Stimulated activated CD4-positive, alpha-beta T cell treated with anti-CD3 and anti-CD28 coated beads, Interleukin-15, amount 100 ng/mL, for 48 hours (primary cell): ENCODE measurements at places on chromosomes 6 and 20.

GRCh38 chr20:48329676-48330664 lies 497.8 kb downstream of the PREX1 start:
- DNase-seq, result no peak

- no peak for DNase-seq
These were observed 69.2 kb downstream of the TIAM2 start for GRCh38 chr6:155064303-155064702.

- no peak for DNase-seq
These were observed 7.7 kb upstream of the STK35 start for GRCh38 chr20:2093883-2094282.

- peak; percentile 24 for DNase-seq
These were observed 56.3 kb downstream of the TSHZ2 start for GRCh38 chr20:53028337-53029007.

GRCh38 chr6:166173281-166173951 lies 5.8 kb upstream of the TBXT start:
- no peak for DNase-seq

- no peak for DNase-seq
These were observed 105.5 kb downstream of the MRPL14 start for GRCh38 chr6:44021589-44022295.

GRCh38 chr20:3239026-3239866 lies at the start of gene SLC4A11:
SLC4A11 (minus strand) TSS chr20:3239190; CDS start chr20:3239137, 53 bp downstream.
- no peak for DNase-seq

DNA sequence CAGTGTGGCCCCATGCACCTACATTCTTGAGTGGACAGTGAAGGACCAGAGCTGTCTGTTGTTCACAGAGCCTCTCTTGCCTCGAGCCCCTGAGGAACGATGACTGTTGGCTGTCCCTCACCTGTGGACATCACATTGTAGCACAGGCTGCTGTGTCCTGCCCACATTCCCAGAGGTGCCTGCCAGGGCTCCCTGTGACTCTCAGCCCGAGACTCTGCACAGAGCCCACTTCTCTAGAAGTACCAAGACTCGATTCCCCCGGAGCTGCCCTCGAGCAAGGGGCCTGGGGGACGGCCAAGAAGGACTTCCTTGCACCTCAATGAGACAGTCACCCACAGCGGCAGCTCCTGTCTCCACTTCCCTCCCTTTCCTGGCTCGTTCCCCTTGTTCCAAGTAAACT lies 28.6 kb upstream of the DLGAP4 start:
- DNase-seq, result no peak

- no peak for DNase-seq
These were observed 10.8 kb downstream of the GCNT2 start for GRCh38 chr6:10531942-10532341.

DNA sequence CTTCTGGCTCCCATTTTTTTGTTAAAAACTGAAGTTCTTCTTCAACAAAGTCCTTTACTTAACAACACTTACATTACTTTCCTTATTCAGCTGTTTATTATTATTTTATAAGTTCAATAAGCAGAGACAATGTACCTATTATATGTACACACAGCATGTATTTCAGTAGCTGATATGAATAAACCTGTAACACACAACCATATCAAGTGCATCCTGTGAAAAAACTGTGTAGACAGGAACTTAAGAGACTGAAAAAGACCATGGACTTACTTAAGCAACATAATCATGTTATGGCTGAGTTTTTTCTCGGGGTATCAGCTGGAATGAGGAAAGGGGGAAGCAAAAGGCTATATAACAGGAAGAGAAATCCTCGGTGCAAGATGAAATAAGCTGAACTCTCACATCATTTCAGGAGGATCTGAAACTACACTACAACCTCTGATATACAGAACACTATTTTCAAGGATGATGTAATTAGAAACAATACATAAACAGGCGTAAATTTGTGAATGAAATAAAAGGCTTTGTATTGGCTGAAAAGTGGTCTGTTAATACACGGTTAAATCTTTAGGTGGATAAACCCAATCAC lies 70.9 kb downstream of the REV3L start:
- no peak for DNase-seq

DNA sequence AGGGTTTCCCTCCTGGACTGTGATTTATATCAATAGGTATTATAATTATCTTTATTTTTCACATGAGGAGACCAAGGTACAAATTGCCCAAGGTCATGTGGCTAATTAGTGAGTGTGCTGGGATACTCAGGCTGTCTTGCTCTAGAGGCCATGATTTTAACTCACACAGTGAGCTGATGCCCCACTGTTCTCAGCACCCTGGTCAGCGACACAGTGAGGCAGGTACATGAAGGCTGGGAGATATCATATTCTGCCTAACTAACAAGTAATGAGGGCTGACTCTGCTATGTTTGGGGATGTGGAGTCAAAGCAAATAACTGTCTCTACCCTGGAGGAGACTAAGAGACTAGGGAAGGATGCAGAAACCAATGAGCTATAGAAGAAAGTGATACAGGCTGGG lies 501.1 kb downstream of the PTPRT start:
- no peak for DNase-seq

DNA sequence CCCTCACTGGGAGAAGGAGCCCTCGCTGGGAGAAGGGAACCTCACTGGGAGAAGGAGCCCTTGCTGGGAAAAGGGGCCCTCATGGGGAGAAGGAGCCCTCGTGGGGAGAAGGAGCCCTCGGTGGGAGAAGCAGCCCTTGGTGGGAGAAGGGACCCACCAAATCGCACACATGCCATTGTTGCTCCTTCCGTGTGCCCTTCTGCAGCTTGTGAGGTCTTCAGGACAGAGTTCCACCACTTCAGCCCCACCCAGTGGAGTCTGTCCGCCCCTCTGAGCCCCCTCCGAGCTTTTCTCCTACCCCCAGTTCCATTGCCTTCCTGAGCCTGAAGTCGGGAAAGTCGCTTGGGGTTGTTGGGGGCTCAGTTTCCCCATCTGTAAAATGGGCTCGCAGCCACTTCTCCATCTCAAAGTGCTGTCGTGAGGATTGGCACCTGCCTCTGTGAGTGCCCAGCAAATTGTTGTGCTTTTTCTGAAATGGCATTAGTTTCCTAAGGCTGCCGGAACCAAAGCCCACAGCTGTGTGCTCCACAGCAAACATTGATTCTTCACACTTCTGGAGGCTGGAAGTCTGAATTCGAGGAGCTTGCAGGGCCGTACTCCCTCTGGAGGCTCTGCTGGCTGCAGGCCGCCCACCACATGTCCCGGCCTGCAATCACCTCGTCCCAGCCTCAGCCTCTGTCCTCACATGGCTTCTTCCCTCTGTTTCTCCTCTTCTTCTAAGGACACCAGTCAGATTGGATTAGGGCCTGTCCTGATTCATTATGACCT lies 124.7 kb upstream of the PMEPA1 start:
- DNase-seq, result no peak

DNA sequence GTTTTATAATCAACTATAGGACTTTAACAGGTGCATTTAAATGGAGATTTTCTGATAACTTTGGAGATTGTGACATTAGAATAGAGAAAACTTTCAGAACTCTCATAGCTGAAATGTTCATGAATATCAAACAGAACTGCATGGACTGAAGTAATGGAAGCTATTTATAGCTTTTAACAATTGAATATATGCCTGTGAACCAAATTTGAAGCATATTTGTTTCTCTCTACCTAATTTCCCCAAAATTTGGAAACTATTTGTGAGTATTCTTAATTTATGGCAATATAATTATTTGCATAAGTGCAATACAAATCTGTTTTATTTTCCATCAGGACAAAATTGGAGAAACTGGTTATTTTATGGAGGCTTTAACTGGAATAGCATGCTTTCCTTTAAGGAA lies 96.6 kb downstream of the PLG start:
- DNase-seq, result no peak
